ENCODE measurements at places on chromosomes 2 and 18.

- DNase-seq: no peak
Measured at GRCh38 chr2:233065954-233066470, 5.9 kb downstream of the INPP5D start.

DNA sequence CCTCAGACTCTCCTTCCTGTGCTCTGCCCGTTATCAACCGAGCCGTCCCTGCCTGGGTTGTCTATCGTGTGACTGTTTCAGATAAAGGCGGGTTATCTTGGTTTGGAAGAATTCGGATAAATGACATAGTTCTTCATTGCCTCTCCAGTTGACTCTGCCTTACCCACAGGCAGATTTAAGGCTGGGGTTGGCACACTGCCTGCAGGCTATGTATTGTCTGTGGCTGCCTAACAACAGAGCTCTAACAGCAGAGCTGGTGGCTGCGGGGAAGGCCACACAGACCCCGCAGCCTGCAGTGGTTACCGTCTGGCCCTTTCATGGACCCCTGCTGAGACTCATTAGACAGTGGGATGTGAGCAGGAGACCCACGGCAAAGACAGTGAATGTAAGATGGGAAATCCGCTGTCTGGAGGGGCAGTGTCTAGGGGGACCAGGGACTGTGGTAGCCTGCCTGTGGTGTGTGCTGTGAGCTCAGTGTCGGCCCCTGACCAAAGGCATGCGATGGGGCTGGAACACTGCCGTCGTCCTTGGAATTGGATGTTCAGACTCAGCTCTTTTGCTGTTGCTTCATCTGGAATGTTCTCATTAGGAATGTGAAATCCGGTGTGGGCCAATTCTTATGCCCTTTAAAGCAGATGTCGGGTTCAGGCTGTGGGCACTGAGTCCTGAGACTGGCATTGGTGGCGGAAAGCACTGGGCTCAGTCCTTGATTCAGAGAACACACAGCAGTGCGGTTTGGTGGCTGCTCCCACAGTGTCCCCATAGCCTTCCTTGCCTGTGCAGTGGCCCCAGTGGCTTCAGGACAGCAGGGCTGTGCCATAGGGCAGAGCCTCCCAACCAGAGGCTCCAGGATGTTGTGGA lies 44.5 kb downstream of the SH3RF3 start:
- DNase-seq: no peak

GRCh38 chr2:113098041-113098440 lies 29.4 kb upstream of the IL1RN start:
- no peak for DNase-seq

DNA sequence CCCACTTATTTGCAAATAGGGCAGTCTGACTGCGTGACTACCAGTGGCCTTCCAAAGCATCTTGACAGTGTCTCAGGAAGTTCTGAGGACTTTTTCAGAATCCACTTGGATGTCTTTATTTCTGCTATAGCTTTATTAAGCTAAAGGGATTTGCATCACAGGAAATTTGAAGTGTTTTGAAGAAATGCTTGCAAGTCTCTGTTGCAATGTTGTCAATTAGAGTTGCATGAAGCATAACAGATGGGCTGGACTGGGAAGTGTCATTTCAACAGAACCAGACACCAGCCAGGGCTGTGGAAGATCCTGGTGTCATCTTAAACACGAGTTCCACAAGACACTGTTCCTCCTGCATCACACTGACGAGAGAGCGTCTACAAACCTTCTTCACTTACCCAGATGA lies 224.5 kb downstream of the EN1 start:
- DNase-seq: no peak

- DNase-seq: no peak
Measured at GRCh38 chr2:104043864-104044263, 810.1 kb upstream of the POU3F3 start.

DNA sequence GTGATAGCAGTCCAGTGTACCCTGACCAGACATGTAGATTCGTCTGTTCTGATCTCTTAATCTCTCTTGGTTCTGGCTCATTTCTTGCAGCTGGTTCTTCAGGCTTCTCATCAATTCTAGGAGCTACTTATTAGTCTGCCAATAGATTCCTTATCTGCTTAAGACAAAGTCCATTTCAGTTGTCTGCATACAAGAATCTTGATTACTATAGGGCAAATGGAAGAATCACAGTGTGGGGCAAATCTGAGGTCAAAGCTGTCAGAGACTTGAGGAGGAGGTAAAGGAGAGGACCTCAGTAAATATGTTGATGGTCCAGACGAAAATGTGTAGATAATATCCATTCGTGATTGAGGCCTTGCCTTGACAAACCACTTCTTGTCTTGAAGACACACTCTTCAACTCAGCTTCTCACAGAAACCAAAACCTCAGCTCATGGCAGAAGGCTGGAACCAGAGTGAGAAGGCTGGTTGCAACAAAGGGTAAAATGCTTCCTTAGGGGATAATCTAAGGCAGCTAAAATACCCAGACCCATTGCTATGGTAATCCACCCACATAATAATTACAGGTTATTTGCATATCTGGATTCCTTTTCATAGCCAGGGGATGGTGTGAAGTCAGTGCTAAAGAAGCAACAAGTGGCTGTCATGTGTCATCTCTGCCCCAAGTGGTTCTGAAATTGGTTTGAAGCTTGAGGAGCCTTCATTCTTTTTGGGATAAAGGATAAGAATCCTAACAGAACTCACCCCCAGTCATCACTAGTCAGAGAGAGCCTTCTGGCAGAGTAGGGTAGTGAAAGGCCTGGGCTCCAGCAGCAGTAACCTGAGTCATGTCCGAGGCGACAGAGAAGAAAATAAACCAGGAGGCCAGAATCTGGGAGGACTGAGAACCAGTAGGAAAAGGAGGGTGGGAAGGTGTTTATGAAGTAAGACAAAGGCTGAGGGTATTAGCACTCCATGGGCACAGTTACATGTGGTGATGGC lies 29.2 kb upstream of the PELI1 start:
- no peak for DNase-seq

Data from nephron progenitor cell (in vitro differentiated cells).